ENCODE measurements at places on chromosomes 16 and 17.
A peak's percentile ranks its signal among the peaks of the same experiment; 100 is the strongest.

DNA sequence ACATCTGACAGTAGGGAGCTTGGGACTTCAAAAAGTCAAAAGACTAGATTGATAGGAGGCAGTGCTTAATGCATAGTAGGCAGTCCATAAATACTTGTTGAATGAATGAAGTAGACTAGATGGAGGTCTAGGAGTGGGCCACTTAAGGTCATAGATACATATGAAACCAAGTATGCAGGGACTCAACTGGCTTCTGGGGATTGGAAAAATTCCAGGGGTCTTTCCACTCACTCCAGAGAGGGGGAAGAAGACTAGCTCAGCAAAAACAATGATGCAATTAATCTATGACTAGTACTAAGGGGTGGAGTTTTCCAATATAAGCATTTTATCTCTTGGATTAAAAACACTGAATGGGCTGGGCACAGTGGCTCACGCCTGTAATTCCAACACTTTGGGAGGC, 298.3 kb upstream of the XYLT1 start:
- no peak for DNase-seq

DNA sequence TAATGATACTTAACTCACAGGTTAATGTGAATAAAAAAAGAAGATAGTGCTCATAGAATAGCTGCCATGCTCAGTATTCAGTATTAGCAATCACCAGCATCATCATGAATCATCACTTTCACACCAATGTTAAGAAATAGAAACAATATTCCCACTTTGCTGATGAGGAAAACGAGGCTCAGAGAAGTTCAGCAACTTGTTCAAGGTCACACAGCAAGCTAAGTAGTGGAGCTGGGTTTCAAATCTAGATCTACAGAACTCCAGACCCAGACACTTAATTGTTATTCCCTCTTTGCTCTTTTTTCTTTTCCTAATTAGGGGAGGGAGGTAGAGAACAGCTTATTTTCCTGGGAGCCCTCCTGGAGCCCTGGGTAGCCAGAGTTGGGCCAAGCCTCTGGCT, 22.9 kb downstream of the CLEC19A start:
- DNase-seq: no peak

DNA sequence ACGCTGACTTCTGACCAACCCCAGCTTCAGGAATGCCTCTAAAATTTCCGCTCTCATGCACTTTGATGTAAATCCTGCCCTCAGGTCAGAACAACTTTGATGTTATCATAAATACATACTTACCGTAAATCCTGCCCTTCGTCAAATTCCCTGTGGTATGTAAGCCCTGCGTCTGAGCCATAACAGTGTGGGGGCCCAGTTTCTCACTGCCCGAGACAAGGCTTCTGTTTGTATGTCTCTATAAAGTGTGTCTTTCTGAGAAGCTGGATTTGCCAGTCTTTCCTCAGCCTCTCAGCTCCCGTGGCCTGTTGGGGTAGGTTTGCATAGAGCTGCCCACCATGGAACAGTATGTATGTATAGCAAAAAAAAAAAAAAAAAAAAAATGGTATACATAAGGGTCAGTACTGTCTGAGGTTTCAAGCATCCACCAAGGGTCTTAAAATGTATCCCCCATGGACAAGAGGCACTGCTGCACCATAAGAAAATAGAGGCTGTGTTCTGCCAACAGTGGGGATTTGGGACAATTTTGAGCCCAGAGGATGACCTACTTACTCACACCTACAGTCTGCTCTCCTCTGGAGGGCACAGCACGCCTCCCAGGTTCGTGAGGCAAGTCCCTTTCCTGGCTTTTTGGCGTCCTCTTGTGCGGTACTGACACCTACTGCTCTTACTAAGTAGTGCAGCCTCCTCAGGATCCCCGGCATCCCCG, 17.5 kb downstream of the PRMT7 start:
- peak; percentile 87 for DNase-seq

- DNase-seq: no peak
Observed at GRCh38 chr16:12320298-12320706, 343.8 kb downstream of the SNX29 start.

DNA sequence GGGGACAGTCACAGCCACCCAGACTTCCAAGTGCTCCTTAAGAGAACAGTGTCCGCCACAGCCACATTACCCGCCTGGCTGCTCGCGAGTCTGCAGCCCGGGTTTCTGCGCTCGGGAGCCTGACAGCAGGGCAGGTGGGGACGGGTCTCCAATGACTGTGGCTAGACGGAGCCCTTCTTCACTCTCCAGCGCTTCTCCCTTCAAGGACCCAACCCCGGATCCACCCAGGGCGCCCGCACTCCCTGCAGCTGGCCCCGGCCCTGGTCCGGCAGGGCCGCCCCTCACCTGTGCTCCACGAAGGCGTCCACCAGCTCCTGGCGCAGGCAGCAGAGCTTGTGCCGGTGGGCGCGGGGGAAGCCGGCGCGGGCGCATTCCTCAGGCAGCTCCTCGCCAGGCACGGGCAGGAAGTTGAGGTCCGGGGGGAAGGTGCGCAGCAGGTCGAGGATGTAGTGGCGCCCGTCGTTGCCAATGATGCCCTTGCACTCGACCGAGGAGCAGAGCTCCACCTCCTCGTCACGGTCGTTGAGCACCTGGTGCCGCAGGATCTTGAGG, 13.9 kb downstream of the CLUH start:
- no peak for DNase-seq

GRCh38 chr17:40355804-40356758, 8.5 kb downstream of the GJD3 start:
- no peak for DNase-seq

GRCh38 chr17:81931557-81932332, 4.2 kb upstream of the MAFG start:
- DNase-seq: peak; percentile 88

DNA sequence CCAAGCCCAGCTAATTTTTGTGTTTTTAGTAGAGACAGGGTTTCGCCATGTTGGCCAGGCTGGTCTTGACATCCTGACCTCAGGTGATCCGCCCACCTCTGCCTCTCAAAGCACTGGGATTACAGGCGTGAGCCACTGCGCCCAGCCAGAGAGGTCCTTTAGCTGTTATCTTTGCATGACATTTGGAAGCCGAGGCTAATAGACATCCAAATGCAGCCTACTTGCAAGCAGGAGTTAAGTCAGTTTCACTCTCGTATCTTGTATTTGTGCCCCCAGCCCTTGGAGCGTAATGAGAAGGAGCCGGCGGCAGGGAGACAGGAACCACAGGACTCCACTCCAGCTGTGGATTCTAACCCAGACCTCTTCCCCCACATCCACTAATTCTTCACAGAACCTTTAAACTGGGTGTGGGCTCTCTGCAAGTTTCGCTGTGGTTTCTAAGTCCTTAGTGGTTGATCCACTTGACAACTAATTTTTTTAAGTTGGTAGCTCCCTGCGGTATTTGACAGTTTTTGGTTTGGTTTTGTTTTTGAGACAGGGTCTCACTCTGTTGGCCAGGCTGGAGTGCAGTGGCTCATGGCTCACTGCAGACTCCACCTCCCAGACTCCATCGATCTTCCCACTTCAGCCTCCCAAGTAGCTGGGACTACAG, 3.1 kb upstream of the CYTH1 start:
- peak; percentile 79 for DNase-seq

GRCh38 chr16:69324013-69324531, 6.3 kb downstream of the PDF start:
- DNase-seq: no peak

DNA sequence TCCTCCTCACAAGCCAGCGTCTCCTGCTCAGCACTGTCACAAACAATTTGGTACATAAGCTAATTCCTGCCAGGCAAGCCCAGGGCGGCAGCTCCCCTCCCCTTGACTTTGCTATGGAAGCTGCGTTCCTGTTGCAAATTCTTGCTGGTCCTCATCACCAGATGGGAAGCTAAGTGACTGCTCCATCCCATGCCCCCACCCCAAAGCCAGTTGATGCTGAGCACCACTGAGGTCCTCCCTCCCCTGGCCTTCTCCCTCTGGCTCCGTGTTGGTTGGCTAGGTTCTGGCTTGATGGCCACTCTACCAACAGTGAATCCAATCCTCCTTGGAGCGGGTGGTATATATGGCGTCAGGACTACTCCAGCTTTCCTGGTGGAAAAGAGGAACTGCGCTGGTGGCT, 34.4 kb downstream of the PIPOX start:
- DNase-seq: no peak

- DNase-seq: peak; percentile 77
Observed at GRCh38 chr17:51056813-51057510, 63.7 kb downstream of the SPAG9 start.

GRCh38 chr17:56851008-56851407, 17.1 kb downstream of the DGKE start:
- no peak for DNase-seq

DNA sequence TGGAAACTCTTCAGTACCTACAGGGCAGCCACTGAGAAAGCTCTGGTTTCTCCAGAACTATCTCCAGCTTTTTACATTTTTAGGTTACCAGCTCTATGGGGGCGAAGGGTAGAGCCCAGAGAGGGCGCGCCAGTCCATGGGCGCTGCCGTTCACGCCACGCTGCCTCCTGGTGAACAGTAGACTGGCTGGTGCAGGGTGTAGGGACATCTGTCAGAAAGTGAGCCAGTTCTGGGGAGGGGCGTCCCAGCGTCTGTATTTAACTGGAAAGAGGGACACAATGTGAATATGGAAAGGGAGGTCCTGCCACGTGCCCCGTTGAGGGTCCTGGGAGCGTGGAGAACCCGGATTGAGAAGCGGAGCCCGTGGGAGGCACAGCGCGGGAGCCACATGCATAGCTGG, 16.4 kb upstream of the CLEC18A start:
- DNase-seq: no peak

GRCh38 chr17:43085474-43085873, 39.7 kb downstream of the BRCA1 start:
- DNase-seq: no peak

GRCh38 chr16:49936791-49937190, 80.9 kb upstream of the ZNF423 start:
- DNase-seq: no peak

- no peak for DNase-seq
Observed at GRCh38 chr17:52938623-52939230, 780.2 kb upstream of the CA10 start.

- DNase-seq: peak; percentile 7
Observed at GRCh38 chr16:23026784-23027362, 122.4 kb downstream of the USP31 start.

DNA sequence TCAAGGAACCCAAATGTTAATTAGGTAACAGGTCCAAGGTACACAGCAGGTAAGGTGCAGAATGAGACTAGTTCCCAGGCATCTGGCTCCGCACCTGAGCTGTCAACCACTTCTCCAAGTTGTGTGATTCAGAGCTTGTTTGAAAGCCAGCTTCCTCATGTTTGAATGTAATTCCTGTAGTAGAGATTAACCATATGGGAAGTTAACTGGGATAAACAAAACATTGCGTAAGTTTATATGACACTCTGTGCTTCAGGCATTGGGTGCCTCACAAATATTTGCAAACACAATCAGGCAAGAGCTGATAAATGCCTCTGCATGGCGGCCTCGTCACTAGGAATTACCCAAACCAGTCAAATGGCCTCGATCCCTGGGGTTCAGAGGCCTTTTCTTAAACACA, 27.9 kb upstream of the CPHXL start:
- DNase-seq: no peak

DNA sequence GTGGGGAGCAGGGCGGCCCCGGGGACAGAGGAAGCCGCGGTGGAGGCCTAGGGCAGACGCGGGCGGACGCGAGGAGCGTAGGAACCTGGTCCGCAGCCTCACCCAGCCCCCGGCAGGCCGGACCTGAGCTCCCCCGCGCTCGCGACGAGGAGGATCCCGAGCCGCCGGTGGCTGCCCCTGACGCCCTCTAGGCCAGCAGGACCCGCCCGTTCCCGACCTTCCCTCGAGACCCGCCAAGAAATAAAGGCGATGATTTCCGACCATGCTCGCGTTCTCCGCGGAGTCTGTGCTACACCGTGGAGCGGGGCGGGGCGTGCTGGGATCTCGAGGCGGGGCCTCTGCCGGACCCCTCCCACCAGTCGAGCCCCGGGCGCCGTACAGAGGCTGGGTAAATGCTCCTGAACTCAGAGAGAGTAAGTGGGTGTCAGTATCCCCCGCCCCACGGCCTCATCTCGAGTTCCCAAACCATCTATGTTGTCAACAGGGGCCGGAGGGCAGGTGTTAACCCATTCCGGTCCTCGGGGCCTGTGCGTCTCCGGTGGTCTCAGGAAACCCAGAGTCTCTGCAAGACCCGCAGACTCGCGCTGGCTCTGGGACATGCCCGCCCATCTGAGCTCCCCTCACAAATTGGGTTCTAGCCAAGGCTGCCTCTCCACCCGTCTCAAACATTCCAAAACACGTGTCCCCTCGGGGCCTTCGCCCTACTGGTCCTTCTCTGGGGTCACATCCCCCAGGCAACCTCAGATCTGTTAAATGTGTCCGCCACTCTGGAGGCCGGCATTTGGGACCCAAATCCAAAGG, 13.7 kb downstream of the SYCE1L start:
- DNase-seq: peak; percentile 38

DNA sequence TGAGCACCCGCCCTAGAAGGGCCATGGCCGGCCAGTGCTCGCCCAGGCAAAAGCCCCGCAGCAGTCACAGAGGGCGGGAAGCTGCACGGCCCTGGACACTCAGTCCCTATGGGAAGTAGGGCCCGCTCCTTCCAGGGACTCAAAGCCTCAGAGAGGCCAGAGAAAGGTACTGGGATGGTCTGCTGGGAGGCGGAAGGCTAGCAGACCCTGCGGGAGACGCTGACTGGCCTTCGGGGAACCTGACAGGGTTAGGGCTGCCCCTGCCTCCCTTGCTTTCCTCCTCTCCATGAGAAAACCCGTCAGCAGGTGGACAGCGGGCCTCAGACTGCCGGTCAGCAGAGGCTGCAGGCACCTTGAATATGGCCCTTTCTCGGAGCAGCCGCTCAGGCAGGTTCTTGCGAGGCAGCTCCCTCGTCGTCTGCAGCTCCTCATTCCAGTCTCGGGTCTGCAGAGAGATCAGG, 11.5 kb downstream of the CLUH start:
- DNase-seq: no peak

GRCh38 chr17:35708951-35709350, 22.5 kb upstream of the RASL10B start:
- no peak for DNase-seq

GRCh38 chr16:72532906-72533410, 361.0 kb upstream of the PMFBP1 start:
- DNase-seq: no peak

GRCh38 chr17:49787884-49788477, 500 bp upstream of the KAT7 start:
- DNase-seq: no peak

GRCh38 chr16:86322806-86323205, 187.5 kb upstream of the FOXF1 start:
- DNase-seq: no peak

All from hematopoietic multipotent progenitor cell treated with erythropoietin and hydrocortisone succinate and interleukin-3 and kit ligand, for 8 days (in vitro differentiated cells).